ENCODE measurements at places on chromosomes 16 and 17.

DNA sequence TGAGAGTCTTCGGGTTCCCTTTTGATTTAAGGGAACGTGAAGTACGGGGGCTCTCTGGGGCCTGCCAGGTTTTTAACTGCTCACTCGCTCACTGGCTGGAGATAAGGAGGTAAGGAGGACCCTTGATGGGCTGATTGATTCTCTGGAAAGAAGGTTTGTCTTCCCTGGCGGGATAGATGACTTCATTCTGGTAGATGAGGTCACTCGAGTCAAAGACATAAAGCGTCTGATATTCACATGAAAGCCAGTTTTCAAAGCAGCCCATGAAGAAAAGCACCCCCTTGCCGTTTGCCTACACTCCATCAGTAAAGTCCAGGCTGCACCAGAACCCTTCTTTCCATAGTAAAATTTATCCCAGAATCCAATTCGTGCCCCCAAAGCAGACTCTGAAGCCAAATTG is 233.7 kb upstream of the IRX5 start:
- no peaks in the 10 kb centered on the region for H3K36me3 ChIP-seq
- no peak for DNase-seq
- H3K4me3 ChIP-seq: no peak overlapping the region
- H3K27ac ChIP-seq: no peak overlapping the region
- H3K4me1 ChIP-seq: peaks cover 14% of the 10 kb centered on the region

- H3K27me3 ChIP-seq: peaks cover 59% of the 10 kb centered on the region
- H3K4me1 ChIP-seq: peaks cover 40% of the 10 kb centered on the region
- peak; percentile 65 for DNase-seq
Observed at GRCh38 chr16:85328676-85329058, 216.4 kb upstream of the CIBAR2 start.

DNA sequence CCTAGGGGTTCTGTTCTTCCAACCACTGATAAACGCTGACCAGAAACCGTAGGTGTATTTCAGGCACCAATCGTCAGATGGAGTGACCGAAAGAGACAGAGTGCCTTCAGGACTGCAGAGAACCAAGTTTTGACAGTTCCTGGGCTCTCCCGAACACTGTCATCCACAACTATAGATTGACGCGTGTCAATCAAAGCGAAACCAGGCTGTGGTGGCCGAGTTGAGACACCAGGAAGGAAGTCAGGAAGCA is 11.9 kb upstream of the AURKB start:
- H3K27ac ChIP-seq: peak overlapping the region; percentile 99
- peak overlapping the region; percentile 97 for H3K4me3 ChIP-seq
- peaks cover 21% of the 10 kb centered on the region for H3K36me3 ChIP-seq
- DNase-seq: no peak

- H3K27ac ChIP-seq: peak overlapping the region; percentile 63
- no peaks in the 10 kb centered on the region for H3K36me3 ChIP-seq
- H3K4me3 ChIP-seq: peak overlapping the region; percentile 29
- no peak for DNase-seq
- peaks cover 69% of the 10 kb centered on the region for H3K4me1 ChIP-seq
Observed at GRCh38 chr16:89325861-89326471, 108.5 kb downstream of the ZNF778 start.

GRCh38 chr17:19538095-19539039 is 4.7 kb downstream of the SLC47A1 start:
- H3K27me3 ChIP-seq: peaks cover 16% of the 10 kb centered on the region
- no peak overlapping the region for H3K4me3 ChIP-seq
- H3K27ac ChIP-seq: peak overlapping the region; percentile 32
- no peaks in the 10 kb centered on the region for H3K36me3 ChIP-seq
- H3K4me1 ChIP-seq: peaks cover 27% of the 10 kb centered on the region
- DNase-seq: no peak

- H3K27ac ChIP-seq: no peak overlapping the region
- DNase-seq: no peak
- H3K4me1 ChIP-seq: peaks cover 59% of the 10 kb centered on the region
- H3K27me3 ChIP-seq: no peaks in the 10 kb centered on the region
Observed at GRCh38 chr17:57365420-57365819, 109.1 kb downstream of the MSI2 start.

All from neural crest cell (in vitro differentiated cells).